ENCODE measurements at places on chromosomes 4 and X.

GRCh38 chr4:185112104-185112503 lies 31.0 kb upstream of the SLC25A4 start:
- DNase-seq, result no peak

DNA sequence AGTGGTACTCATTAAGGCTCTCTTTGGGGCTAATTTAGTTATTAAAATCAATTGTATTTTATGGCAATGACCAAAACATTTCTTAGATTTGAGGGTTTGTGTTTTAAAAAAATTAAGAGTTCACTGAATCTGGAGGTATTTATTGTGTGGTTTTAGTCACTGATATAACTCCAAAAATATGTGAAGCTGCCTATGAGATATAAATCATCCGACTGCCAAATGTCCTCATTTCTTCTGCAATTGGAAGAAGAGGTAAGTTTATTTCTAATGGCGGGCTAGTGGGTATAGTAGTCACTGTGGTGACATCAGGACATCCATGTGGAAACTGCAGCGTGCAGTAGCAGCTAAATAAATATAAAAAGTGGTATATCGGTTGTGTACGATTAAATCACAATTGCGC lies 205.5 kb downstream of the MID1 start:
- no peak for DNase-seq

DNA sequence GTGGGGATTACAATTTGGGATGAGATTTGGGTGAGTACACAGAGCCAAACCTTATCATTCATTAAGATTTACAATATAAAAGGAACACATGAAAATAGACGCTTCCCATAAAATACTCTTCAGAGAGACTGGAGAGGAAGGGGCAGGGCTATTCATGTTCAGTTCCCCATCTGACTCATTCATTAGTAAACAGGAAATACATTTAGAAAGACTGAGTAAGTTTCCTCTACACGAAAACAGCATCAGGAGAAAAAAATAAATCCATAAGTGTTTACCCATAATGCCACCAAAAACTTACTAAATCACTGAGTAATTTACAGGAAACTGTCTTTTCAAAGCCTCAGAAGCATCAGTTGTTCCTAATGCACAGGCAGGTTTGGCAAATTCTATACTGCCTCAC lies 255.4 kb upstream of the CXorf51A start:
- DNase-seq, result no peak

DNA sequence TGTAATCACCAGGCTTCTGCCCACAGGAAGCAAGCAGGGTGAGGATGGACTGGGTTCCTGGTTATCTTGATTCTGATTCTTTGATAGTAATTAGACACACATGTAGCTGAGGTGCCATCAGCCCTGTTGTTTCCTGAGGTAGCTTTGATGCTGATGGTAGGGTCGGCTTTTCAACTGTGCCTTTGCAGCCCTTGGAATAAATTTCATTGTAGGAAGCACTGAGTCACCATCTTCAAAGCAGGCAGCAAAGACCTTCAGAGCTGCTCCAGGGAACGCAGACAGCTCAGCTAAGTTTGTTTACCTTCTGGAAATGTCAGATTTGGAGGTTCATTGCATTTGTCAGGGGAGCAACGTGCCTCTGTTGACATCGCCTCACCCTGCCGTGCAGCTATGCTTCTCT lies 135.4 kb downstream of the ASMT start:
- DNase-seq, result no peak

DNA sequence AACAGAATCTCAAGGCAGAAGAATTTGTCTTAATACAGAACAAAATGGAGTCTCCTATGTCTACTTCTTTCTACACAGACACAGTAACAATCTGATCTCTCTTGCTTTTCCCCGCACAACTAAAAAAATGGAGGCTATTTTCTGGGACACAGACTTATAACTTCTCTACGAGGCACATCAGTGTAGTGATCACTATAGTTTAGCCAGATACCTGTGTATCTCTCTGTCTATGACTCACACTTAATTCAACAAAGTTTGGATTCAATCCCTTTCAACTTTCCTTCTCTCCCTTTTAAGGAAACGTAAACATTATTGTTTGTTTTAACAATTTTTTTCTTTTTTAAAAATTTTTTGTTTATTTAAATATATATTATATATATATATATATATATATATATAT lies 29.4 kb downstream of the APELA start:
- no peak for DNase-seq

DNA sequence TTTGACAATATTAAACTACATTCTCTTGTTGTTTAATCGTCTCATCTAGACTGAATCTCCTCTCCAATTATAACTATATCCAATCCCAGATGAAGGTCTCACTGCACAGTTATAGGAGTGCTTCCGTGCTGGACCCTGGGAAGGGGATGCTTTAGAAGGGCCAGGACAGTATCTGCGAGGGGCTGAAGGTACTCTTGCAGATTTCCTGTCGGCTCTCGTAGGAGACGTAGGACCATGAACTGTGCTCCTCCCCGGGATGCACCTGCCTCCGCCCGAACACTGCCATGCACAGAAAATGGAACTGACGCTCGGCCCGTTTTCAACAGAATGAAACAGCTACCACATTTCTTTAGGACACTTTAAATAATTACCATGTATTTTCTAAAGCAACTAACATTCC lies 39.4 kb downstream of the FAT1 start:
- DNase-seq, result no peak

GRCh38 chr4:24686866-24687692 lies 102.7 kb upstream of the DHX15 start:
- no peak for DNase-seq

DNA sequence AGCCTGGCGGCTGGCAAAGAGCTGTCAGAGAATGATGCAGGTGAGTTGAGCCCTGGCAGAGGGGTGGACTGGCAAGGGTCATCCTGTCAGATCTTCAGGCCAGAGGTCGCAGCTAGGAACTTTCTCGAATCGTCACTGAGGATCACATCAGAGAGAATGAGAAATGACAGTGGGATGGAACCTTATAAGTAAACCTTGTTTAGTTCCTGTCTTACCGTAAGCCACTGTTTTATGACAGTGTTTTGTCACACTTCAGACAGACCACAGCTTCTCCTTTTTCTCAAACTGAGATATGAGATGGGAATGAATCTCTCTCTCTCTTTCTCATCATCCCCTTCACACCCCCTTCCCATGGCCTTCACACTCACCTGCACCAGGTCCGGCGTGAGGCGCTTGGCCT lies 9.3 kb downstream of the DIPK2B start:
- no peak for DNase-seq

DNA sequence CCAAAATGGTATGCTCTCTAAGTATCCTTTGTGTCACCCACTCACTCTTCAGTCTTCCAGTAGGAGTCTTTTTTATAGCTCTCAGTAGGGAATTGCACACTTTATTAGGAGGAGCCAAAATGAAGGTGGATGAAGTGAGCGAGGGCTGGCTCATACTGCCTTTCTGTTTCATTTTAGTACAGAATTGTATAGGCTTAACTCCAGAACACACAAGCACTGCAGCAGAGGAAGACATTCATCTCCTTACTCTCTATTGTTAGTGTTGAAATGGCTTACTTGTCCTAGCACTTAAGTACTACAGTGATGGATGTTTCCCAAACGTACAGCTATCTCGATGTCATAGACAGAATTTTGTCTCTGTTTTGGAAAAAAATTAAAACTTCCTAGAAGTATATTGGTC lies 327.3 kb upstream of the ATOH1 start:
- DNase-seq, result no peak

GRCh38 chr4:134499074-134499473 lies 297.5 kb upstream of the PABPC4L start:
- no peak for DNase-seq

- no peak for DNase-seq
Measured at GRCh38 chr4:1986578-1987210, 22.1 kb downstream of the NELFA start.

- no peak for DNase-seq
Measured at GRCh38 chrX:68432648-68433047, 647 bp downstream of the OPHN1 start.

- no peak for DNase-seq
Measured at GRCh38 chr4:2421928-2422327, 3.2 kb downstream of the CFAP99 start.

- DNase-seq, result no peak
Measured at GRCh38 chr4:156898373-156899117, 73.1 kb downstream of the PDGFC start.

DNA sequence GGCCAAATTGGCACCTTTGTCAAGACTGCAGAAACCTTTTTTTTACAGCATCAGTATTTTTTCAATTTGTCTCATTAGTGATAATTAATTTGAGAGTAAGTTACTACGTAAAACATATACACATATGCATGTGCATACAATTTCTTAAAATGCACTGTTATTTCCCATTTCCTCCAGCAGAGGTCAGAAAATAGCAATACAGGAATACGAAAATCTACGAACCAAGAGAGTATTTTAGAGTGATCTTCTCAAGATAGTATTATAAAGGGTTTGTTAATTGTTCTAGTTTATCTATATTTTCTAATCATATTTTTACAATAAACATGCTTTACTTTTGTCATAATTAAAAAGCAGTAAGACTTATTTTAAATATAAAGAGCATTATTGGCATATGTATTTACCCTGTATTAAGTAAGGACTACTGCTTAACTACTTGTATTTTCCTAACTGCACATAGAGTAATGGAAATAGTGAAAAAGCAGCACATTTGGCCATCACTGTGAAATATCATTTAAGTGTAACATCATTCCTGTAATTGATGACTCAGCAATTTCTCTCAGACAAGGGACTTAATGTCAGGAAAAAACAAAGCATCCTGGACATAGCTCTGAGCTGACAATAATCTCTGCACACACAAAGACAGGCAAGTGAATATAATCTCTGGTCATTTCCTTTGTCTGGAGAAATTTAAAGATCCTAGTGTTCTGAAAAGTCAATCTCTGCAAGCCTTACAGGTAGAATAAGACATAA lies 45.6 kb downstream of the MAOB start:
- DNase-seq, result no peak

GRCh38 chr4:162715401-162715800 lies 451.3 kb downstream of the NAF1 start:
- no peak for DNase-seq

DNA sequence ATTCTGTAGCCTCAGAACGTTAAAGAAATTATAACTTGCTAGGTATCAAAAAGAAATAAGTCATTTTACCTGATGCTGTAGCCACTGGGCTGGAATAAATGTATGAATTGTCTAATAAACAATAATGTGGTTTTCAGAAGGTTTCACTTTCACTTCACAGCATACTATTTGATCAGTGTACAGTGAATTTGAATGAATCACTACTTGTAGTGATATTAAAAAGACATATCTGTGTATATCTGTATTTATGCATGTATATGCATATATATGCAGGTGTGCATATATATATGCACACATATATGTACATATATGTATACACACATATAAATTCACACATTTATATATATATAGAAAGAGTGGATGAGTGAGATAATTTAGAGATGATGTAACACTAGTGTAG lies 440.0 kb upstream of the PCDH10 start:
- no peak for DNase-seq

Data from stimulated activated CD8-positive, alpha-beta memory T cell treated with anti-CD3 and anti-CD28 coated beads, Interleukin-7, amount 100 ng/mL, for 1 hour (primary cell).